ENCODE measurements at places on chromosomes 12 and 14. TPM values are rescaled to one million over a fixed set of nuclear protein-coding genes. Genes with fewer than 3 reads are reported as not detected.

C3AR1 gene
- 0.57 TPM for total RNA-seq

DDX47 gene
- total RNA-seq, result 91.9 TPM

TAS2R19 gene
- total RNA-seq, result 1.2 TPM

GRCh38 chr12:122023339-122024131, 1.9 kb downstream of the BCL7A start:
- H3K36me3 ChIP-seq, result no peaks in the 10 kb centered on the region
- H3K4me1 ChIP-seq, result peaks cover 5% of the 10 kb centered on the region
- H3K4me3 ChIP-seq, result peak overlapping the region; percentile 75
- H3K27ac ChIP-seq, result peak overlapping the region; percentile 56
- peaks cover 13% of the 10 kb centered on the region for H3K27me3 ChIP-seq

GRCh38 chr12:23944067-23944466, 5.4 kb downstream of the SOX5 start:
- H3K36me3 ChIP-seq, result no peaks in the 10 kb centered on the region
- peaks cover 3% of the 10 kb centered on the region for H3K27me3 ChIP-seq
- no peaks in the 10 kb centered on the region for H3K4me1 ChIP-seq
- H3K4me3 ChIP-seq, result no peak overlapping the region
- DNase-seq, result no peak

- peaks cover 3% of the 10 kb centered on the region for H3K4me1 ChIP-seq
- H3K27me3 ChIP-seq, result no peaks in the 10 kb centered on the region
- no peak overlapping the region for H3K4me3 ChIP-seq
- peaks cover 2% of the 10 kb centered on the region for H3K36me3 ChIP-seq
Measured at GRCh38 chr14:103755060-103755459, 39.5 kb downstream of the ZFYVE21 start.

GRCh38 chr14:50001151-50001998, 108.5 kb downstream of the ARF6 start:
- H3K4me1 ChIP-seq, result peaks cover 66% of the 10 kb centered on the region
- peak; percentile 85 for DNase-seq
- no peaks in the 10 kb centered on the region for H3K27me3 ChIP-seq
- peak overlapping the region; percentile 75 for H3K4me3 ChIP-seq

DNA sequence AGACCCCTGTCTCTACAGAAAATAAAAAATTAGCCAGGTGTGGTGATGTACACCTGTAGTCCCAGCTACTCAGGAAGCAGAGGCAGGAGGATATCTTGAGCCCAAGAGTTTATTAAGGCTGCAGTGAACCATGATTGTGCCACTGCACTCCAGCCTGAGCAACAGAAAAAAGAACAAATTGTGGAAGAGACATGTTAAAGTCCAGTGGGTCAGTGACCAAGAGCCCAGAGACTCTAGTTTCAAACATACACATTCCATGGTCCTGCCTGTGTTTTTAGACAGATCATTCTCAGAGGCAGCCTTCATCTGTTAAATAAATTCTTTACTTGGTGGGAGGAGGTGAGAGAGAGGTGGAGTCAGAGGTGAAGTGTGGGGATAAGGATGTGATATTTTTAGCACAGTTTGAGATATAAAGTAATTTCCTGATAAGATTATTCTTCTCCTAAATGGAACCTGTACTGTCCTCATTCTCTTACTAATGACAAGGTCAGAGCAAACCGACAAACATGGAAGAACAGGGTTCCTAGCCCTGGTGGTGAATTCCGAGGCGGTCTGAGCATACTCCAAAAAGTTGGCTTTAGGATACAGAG, 48.7 kb downstream of the RASSF3 start:
- no peaks in the 10 kb centered on the region for H3K27me3 ChIP-seq
- H3K27ac ChIP-seq, result peak overlapping the region; percentile 75
- peaks cover 13% of the 10 kb centered on the region for H3K36me3 ChIP-seq
- no peak for DNase-seq

DNA sequence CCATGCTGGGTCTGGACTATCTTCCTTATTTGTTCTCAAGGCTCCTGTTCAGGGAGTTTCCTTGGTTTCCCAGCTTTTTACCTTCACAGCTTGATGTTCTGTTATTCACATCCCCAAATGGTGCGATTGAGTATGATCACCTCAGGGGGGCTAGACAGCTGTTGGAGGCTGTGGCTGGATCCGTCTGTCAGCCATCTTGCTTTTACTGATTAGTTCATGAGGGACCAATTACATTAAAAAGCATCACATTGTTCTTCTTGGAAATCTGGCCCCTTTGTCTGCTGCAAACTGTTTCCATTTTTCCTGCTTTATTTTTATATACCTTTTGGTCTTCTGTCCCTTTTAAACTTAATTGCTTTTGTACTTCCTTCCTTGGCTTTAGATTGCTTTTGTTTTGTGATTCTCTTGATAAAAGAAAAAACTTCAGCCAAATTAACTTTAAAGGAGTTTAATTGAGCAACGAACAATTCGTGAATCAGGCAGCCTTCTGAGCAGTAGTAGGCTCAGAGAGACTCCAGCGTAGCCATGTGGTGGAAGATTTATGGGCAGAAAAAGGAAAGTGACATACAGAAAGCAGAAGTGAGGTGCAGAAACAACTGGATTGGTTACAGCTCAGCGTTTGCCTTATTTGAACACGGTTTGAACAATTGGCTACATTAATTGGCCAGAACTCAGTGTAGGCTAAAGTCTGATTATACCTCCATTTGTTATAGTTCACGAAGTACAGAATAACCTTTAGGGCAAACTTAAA, 208.7 kb downstream of the AEBP2 start:
- no peaks in the 10 kb centered on the region for H3K36me3 ChIP-seq
- H3K4me1 ChIP-seq, result no peaks in the 10 kb centered on the region
- no peak overlapping the region for H3K4me3 ChIP-seq
- peaks cover 2% of the 10 kb centered on the region for H3K27me3 ChIP-seq
- no peak overlapping the region for H3K27ac ChIP-seq

DNA sequence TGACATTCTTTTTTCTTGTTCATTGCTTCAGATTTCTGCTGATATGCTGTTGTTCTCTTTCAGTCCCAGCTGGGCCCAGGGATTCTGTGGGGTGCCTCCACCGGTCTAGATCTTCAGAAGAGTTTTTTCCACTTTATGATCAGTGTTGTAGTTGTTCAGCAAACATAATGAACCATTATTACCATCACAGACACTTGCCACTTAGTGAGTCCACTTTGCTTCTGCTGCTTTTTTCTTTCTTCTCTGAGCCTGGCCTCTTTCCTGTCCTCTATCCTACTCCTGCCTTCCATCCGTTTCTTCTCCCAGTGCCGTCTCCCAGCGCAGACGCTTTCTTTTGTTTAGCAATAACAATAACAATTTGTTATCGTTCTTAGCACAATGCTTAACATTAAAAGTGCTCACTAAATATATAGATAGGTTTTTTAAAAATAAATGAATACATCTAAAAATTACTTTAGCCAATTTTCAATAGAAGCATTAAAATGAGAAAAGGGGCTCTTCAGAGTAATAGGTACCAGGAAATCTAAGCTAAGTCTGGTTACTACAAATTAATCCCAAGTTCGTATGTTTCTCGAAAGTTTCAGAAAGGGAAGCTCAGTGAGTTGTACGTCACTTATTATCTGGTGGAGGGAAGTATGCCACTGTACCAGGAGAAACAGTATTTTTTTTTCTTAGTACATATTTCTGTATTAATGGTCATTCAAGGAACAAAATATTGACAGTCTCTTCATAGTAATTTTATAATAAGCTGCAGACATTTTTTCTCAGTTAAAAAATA, 98.2 kb downstream of the SRGAP1 start:
- no peak overlapping the region for H3K4me3 ChIP-seq
- H3K36me3 ChIP-seq, result no peaks in the 10 kb centered on the region
- DNase-seq, result no peak
- no peak overlapping the region for H3K27ac ChIP-seq
- peaks cover 2% of the 10 kb centered on the region for H3K27me3 ChIP-seq
- no peaks in the 10 kb centered on the region for H3K4me1 ChIP-seq

DNA sequence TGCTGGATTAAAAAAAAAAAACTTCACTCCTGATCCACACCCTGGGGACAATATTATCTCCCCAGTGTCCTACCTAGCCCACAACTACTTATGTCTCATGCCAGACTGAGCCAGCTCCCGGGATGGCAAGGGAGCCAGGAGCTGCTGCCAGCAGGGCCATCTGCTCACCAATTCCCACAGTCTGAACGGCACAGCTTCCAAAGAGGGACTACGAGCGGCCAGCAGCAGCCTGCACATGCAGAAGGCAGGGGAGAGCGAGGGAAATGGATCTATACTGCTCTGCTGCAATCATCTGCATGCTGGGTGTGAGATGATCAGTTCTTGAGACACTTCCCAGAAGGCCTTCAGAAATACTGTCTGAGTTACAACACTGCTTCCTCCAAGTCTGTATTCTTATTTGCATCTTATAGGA, 11.1 kb downstream of the SSH1 start:
- no peak overlapping the region for H3K27ac ChIP-seq
- H3K4me3 ChIP-seq, result no peak overlapping the region
- no peak for DNase-seq
- H3K36me3 ChIP-seq, result peaks cover 29% of the 10 kb centered on the region

DNA sequence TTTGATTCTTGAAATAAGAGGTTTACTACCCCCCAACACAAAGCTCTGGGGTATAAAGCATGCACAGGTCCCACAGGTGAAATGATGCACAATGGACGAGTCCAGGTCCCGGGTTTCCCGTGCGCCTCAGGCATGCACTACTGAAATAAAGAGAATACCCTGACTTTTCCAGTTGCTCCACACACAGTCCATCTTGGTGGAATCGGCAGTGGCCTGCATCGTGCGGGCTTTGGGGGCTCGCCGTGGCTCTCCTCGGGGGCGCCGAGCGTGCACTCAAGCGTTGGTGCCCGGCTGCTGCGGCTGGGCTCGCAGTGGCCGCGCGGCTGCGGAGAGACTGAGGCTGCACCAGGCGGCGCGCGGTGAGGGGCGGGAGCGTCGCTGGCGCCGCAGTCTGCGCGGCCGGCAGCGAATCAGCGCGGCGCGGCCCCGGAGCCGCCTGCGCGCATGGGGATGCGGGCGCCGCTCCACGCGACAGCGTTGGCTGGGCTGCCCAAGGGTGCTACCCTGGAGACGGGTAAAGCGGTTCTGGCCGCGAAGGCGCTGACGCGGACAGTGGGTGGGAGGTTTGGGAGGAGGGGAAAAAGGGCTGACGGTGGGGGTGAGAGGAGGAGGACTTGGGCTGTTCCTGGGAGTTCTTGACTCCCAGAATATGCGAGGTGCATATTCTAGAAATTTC, 53.8 kb upstream of the CCDC175 start:
- H3K4me1 ChIP-seq, result peaks cover 2% of the 10 kb centered on the region
- no peak overlapping the region for H3K4me3 ChIP-seq
- H3K36me3 ChIP-seq, result no peaks in the 10 kb centered on the region
- DNase-seq, result peak; percentile 19
- peaks cover 46% of the 10 kb centered on the region for H3K27me3 ChIP-seq

DNA sequence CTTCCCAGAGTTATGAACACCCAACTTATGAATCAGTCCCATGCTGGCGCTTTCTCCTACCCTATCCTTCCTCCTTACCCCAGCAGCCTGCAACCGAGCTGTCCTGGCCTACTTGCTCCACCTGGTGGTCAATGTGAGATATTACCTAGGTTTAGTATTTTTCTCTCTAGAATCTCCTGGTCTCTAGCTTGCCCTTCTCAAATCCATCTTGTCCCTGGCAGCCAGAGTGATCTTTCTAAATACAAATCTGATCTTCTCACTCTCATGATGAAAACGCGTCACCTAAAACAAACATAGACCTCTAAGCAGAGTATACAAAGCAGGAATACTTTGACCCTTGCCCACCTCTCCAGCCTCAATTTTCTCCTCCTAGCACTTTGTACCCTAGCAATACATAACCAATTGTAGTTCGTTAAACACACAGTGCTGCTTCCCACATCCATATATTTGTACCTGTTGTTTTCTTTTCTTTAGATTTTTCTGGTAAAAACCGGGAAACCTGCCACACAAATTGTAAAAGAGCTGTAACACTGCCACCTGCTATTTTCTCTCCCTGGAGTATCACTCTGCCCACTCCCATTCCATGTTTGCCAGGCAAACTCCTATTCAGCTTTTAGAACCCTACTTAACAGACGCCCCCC, 20.0 kb upstream of the TCP11L2 start:
- H3K27ac ChIP-seq, result no peak overlapping the region
- DNase-seq, result peak; percentile 72
- H3K4me3 ChIP-seq, result no peak overlapping the region
- H3K27me3 ChIP-seq, result peaks cover 1% of the 10 kb centered on the region

GRCh38 chr14:66507181-66507721, 696 bp upstream of the GPHN start:
- H3K36me3 ChIP-seq, result peaks cover 1% of the 10 kb centered on the region
- H3K4me3 ChIP-seq, result peak overlapping the region; percentile 90
- H3K27ac ChIP-seq, result peak overlapping the region; percentile 94
- DNase-seq, result no peak

DNA sequence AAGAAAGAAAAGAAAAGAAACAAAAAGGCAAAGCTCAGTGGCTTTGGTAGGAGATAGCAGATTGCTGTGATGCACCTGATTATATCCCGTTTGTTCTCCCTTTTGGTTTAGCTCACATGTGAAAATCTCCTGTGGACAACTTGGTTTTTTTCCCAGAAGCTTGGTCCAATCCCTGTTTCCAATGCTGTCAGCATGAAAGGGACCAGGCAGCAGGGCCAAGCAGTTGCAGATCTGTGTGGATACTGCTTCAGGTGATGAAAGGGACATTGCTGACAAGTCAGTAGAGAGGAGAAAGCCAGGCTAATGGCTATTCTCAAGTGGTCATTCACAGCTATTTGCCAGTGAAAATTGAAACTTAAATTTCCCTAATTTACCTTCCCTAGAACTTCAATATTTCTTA, 18.8 kb upstream of the SLCO1A2 start:
- no peak for DNase-seq
- no peaks in the 10 kb centered on the region for H3K4me1 ChIP-seq
- no peak overlapping the region for H3K4me3 ChIP-seq
- H3K27me3 ChIP-seq, result peaks cover 12% of the 10 kb centered on the region
- no peak overlapping the region for H3K27ac ChIP-seq

- no peak for DNase-seq
- no peaks in the 10 kb centered on the region for H3K27me3 ChIP-seq
- no peak overlapping the region for H3K4me3 ChIP-seq
- H3K36me3 ChIP-seq, result peaks cover 2% of the 10 kb centered on the region
Measured at GRCh38 chr12:107597695-107598410, 87.7 kb upstream of the PWP1 start.

DNA sequence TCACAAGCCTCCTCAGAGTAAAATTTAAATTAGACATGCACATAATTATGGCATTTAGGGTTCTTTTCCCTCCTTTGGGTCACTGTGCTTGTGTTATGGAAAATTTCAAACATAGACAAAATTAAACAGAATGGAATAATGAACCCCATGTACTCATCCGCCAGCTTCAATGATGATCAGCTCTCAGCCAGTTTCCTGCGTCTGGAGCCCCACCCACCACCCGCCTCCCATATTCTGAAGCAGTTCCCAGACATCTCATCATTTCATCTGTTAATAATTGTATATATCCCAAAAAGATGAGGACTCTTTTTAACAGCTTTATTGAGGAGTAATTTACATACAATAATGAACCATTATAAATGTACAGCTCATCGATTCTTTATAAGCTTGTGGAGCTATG, 128.2 kb downstream of the EML1 start:
- H3K27ac ChIP-seq, result no peak overlapping the region
- peaks cover 3% of the 10 kb centered on the region for H3K27me3 ChIP-seq
- H3K4me1 ChIP-seq, result no peaks in the 10 kb centered on the region
- H3K4me3 ChIP-seq, result no peak overlapping the region
